Stimulated activated CD4-positive, alpha-beta T cell treated with anti-CD3 and anti-CD28 coated beads, Interleukin-4, amount 100 ng/mL, for 4 hours (primary cell): ENCODE measurements at places on chromosomes 7 and 10.

DNA sequence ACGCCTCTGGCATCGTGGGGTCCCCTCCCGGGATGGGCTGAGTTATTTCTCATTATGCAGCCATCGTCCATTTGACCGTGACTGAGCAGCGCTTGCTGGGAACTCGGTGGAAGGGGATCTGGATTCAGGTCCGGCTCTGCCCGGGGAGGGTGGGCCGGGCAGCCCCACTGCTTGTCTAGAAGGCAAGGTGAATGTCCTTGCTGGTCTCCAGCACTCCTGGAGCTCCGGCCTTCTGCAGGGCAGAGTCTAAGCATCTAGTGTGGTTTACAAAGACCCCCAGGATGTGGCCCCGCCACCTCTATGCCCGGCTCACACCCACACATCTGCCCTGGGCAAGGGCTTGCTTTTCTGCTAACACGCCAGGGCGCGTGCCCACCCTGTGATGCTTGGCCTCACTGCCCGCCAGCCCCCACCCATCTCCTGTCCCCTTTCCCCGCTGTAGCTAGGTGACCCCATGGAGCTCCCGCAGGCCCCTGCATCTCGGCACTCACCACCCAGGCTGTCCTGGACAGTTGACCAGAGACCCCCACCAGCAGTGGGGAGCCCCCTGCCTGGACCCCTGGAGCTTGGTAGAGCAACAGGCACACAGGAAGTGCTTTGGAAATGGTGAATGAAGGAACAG, 151.0 kb upstream of the CHST15 start:
- DNase-seq, result no peak

GRCh38 chr7:39509912-39510311, 56.3 kb upstream of the YAE1 start:
- DNase-seq, result no peak

- DNase-seq, result no peak
Observed at GRCh38 chr7:156380261-156380660, 260.3 kb upstream of the RNF32 start.

GRCh38 chr7:13651167-13651566, 338.3 kb downstream of the ETV1 start:
- no peak for DNase-seq

- no peak for DNase-seq
Observed at GRCh38 chr10:119474606-119475005, 67.9 kb downstream of the RGS10 start.

- DNase-seq, result no peak
Observed at GRCh38 chr10:88070080-88070880, 206.9 kb downstream of the PTEN start.

DNA sequence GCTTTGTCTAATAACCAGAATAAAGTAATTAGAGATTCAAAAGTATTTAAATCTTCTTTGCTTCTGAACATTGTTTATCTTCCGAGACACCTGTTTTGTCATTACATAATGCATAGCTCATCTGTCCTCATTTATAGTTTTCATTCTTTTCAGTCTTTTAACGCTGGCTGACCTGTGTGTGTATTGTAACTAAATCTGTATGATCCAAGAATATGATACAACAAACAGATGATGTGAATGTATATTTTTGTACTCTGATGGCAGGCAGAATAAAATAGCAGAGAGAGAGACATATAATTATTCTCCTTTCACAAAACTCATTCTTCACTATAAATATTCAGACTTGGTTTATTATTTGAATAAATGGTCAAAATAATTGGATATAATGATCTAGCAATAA, 80.6 kb downstream of the ORC5 start:
- DNase-seq, result no peak

- no peak for DNase-seq
Observed at GRCh38 chr7:32030904-32031692, 39.1 kb downstream of the PDE1C start.

DNA sequence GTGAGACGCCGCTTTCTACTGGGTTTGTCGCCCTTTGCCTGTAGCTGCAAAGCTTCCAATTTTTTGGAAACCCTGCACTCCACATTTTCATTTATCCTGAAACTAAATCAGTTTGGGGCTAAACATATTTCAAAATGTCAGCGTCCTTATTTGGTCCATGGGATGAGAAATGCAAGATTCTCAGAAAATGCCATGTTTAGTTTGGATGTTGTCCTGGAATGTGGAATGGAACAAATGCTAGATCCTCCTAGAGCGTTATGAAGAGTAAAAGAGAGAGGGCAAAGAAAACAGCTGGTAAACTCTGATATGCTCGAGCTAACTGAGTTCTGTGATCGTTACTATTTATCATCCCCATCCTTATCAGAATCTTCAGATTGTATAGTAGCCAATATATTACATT, 236.9 kb downstream of the KLF6 start:
- DNase-seq, result no peak

- DNase-seq, result no peak
Observed at GRCh38 chr7:121076350-121077164, 88.0 kb downstream of the CPED1 start.

DNA sequence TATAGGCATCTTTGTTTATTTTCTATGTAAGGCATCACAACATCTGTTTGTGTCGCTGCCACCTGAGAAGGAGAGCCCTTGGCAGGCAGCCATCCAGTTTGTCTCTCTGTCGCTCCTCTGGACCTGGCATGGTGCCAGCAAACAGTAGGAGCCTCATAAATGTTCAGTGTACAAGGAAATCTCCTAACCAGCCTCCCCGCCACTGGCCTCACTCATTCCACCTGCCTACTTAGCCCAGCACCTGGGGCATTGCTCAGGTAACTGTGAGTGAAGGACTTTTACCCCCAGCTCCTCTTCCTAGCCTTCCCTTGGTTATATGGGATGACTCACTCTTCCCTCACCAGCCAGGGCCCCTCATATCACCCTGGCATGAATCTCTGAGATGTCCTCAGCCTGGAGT, 61.7 kb upstream of the NPTX2 start:
- DNase-seq, result no peak

GRCh38 chr7:21962677-21963076, 17.0 kb upstream of the CDCA7L start:
- no peak for DNase-seq

DNA sequence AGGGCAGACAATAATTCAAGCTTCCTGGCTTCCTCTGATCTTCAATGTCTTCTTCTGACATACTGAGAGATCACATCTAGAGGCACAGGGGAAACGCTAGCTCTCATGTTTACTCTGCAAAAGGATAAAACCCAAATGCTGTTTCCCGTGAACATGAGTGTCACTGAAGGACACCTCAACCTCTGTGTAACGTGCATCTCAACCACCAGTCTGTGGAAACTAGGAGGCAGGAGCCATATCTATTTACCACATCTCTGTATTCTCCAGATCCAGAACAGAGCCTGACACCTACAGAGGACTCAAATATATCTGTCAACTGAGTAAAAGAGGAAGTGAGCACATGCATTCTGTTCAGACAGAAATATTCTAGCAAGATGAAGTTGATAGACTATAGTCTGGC, 140.3 kb upstream of the TARP start:
- DNase-seq, result no peak

- no peak for DNase-seq
Observed at GRCh38 chr7:107856806-107857540, 34.0 kb upstream of the DLD start.

DNA sequence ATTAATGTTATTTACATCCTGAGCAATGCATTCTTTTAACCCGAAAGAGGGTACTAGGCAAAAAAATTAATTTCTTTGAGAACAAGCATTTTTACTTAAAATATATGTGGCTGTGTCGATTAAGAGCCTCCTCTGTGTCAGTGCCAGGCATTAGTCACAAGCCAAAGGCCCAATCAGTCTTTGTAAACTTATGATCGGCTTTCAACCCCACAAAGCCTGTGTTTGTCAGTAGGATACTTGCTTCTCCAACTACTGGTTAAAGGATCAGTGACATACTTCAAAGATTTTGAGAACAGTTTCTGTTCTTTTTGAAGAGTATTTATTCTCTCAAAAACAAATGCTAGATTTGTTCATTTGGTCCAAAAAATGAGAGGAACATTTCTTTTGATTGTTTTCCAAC, 159.3 kb downstream of the NRCAM start:
- DNase-seq, result no peak

DNA sequence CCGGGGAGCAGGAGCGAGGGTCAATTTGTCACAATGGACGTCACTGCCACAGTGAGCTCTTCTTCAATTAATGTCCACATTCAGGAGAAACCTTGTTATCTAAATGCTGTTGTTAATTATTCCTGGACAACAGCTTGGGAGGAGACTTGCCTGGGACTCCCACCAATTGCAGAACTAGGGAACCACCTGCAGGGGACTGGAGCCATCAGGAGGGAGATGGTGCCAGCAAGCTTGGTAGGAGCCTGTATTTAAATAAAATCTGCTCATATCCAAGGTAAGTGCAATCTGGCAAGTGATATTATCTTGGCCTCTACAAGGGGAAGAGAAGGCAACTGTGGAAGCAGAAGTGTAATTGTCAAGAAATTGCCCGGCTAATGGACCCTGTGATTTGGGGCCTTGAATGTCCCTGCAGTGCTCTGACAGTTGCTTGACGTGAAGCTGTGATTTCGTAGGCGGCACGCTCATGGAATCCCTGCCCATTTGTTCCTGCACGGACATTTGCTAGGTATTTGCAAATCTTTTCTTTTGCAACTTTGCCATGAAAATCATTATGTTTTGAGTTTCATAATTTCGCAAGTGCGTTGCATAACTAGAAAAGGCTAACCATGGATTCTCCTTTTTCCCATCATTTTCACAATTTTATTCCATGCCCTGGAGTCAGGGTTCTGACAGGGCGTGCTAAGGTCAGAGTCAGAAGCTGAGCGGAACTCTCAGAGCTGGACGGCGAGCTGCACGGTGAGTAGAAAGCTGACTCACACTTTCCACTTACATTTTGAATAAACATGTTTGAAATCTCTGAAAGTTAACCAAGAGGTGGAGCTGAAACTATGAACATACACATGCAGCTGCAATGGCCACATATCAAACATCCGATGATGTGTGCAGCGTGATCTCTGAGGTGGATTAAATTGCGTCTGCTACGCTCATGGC, 84.9 kb upstream of the TCERG1L start:
- DNase-seq, result no peak

GRCh38 chr7:90621747-90622140, 25.6 kb downstream of the CDK14 start:
- DNase-seq, result no peak

- no peak for DNase-seq
Observed at GRCh38 chr10:99521765-99522469, 10.8 kb upstream of the NKX2-3 start.

- DNase-seq, result no peak
Observed at GRCh38 chr10:51846856-51847506, 147.6 kb upstream of the CSTF2T start.

- DNase-seq, result no peak
Observed at GRCh38 chr10:120582753-120583152, 125.7 kb downstream of the PLPP4 start.

DNA sequence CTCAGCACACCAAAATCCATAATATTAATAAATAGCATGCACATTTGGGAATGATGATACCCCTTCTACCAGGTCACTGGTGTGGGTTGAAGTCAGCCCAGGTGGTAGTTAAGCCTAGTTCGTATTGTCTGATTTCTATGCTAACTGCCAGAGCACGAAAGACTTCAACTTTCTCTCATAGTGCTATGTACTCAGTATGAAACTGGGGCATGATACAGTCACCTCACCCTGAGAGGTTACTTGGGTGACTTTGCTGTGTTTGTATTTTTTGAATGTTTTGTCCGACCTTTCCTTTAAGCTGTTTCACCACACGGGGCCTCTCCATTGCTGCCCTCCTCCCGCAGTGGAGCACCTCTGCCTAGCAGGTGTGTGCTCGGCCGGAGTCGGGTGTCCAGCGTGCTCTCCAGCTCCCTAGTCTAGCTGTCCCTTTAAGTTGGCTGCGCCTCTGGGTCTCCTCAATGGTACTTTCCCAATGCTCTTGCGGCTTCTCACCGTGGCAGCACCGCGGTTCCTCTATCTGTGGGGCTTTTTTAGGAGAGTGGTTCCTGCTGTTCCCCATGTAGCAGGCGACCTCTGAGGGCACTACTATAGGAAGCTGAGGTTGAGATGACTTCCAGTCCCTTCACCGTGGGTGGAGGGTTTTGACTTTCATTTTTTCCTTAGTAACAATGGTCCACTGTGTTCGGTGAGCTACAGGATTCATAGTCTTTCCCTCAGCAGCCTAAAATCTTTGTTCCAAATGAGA, 524.0 kb upstream of the PFKP start:
- no peak for DNase-seq

DNA sequence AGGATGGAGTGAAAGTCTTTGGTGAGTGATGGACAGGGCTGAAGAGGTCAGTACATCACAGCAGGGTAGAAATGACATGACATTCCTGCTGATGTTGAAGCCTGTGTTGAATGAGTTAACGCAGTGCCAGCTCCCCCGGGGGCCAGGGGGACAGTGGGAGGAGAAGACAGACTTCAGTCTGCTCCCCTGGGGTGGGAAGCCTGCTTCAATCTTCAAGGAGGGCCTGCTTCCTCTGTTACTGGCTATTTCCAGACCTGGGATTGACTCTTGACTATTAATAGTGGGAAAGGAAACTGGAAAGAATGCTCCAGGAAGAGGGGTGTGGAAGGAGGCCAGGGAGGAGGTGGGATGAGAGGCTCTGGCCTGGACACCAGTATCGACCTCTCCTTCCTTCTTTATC, 27.2 kb downstream of the PODXL start:
- DNase-seq, result no peak

DNA sequence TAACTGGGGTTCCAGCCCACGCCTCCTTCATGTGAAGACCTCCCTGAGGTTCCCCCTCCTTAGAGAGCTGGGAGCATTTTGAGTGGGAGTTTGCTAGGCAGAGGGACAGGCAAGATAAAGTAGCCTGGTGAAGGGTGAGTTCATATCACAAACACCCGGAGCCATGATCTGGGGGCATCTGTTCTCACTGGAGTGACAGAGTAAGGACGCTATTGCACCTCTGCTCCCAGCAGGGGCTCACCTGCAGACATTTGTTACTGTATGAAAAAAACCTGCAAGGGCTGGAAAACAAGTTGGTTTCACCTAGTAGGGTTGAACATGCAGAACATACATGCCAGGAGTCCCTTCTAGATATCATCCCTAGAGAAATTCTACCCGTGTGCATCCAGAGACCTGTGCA, 88.4 kb downstream of the CARD11 start:
- DNase-seq, result no peak

- DNase-seq, result no peak
Observed at GRCh38 chr7:73978661-73979563, 49.1 kb upstream of the ELN start.
